ENCODE measurements at places on chromosomes 13 and 19.

- no peak for DNase-seq
Observed at GRCh38 chr19:31436121-31436776, 87.0 kb upstream of the TSHZ3 start.

DNA sequence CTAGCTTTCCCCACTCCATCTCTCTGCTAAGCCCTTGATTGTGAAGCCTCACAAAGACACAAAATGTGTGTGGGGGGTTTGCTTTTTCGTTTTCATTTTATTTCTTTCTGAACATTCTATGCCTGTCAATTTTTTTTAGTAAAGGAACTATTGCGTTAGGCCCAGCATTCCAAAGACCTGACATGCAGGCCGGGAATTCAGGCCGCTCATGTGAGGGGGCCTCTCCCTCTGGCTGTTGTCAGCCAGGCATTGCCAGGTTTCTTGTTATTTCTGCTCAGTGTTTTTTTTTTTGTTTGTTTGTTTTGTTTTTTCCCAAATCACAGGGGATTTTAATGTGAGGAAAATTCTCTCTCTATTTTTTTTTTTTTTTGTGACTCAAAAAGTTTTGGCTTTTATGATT is 10.3 kb upstream of the MEDAG start:
- no peak for DNase-seq

DNA sequence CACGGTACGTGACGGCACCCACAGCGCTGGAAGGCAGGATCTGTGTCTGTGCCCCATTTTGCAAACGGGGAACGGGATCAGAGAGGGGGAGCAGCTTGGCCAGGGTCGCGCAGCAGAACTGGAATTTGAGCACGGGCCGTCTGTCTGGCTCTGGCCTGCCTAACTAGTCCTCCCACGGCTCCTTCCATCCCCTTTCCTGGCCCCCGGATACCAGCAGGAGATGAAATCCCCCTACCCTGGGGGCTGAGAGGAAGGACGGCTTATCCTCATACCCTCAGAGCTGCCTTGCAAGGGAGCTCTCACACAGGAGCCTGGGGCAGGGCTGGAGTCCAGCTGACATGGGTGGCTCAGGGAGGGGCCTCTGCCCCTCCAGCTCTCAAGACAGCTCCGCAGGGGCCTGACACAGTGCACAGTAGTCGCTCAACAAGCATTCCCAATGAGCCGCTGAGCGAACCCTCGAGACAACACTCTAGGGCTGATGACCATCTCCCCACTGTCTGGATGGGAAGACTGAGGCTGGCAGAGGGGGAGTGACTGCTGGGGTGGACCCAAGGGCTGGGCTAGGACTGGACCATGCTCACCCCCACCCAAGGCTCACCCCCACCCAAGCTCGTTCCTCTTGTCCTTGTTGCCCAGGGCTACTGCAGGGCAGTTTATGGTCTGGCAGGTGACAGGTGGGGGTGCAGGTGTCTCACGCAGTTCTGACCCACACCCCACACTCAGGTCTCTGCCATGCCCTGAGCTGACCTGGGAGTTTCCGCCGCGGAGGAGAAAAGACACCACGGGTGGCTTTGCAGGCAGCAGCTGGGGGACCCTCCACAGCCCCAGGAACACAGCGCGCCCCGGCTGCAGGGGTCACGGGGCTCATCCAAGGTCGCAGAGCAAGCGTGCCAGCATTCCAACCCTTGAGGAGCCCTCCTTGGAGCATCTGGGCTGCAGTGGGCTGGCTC is 4.0 kb downstream of the ZBTB7A start:
- no peak for DNase-seq

DNA sequence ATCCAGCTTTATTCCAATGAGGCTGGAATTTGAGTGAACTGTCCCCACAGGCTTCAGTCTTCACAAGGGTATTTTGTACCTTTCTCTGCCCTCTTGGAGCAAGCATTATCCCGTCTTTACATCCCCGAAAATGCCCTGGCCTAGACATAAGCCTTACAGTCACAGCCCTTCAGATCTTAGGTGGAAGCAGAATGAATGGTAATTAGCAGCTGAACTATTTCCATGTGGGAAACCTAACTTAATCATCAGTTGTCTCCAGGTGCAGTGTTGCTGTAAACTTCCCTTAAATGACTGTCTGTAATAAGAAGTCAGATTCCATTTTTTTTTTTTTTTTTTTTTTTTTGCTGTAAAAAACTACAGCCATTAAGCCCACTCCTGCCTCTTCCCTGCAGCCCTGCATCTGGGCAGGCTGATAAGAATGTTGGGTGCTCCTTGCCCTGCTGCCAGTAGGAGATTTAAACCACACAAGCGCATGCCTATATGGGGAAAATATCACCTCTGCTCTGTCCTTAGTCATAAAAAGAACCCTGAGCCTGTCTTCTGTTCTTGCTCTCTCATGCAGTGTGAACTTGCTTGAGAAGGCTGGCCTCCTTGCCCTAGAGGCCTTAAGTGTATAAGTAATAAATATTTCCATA is 426.8 kb upstream of the SLITRK5 start:
- no peak for DNase-seq

- DNase-seq: no peak
Observed at GRCh38 chr13:109483284-109483683, 303.1 kb downstream of the IRS2 start.
